AG04449 (cell line): ENCODE measurements at places on chromosomes 3 and 15.

- no peak for DNase-seq
Measured at GRCh38 chr3:140316466-140316865, 361.4 kb upstream of the TRIM42 start.

DNA sequence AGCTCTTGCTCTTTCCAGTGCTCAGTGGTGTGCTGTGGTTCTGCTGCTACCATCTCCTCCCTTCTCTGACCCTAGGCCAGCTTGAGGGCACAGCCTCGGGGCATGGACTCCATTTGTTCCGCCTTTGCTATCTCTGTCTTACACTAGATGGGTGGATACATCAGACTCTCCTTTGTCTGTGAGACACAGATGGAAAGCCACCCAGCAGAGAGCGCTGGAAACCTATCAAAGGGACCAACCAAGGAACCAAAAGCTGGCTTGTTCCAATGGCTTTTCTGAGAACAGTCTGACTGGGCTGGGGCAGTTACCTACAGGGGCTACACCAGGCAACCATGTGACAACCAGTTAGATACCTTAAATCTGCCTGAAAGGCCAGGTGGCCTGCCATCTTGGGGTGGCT, 63.8 kb downstream of the NPTN start:
- no peak for DNase-seq

GRCh38 chr3:146814601-146815315, 209.6 kb upstream of the PLSCR5 start:
- no peak for DNase-seq

DNA sequence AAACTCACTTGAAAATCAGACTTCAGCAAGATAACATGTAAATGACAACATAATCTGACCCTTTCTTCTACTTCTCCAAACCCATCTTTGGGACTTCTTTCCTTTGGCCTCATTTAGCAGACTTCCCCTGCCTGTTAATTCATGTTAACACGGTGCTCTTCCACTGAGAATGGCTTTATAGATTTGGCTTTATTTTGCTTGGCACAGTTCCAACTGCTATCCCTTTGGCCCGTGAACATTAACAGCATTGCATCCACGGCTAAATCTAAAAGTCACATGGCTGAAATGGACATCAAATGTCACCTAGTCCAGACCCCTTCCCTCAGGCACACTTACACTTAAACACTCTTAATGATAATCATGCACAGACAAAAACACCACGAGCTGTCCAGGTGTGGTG, 3.8 kb downstream of the ZMAT3 start:
- DNase-seq = no peak

DNA sequence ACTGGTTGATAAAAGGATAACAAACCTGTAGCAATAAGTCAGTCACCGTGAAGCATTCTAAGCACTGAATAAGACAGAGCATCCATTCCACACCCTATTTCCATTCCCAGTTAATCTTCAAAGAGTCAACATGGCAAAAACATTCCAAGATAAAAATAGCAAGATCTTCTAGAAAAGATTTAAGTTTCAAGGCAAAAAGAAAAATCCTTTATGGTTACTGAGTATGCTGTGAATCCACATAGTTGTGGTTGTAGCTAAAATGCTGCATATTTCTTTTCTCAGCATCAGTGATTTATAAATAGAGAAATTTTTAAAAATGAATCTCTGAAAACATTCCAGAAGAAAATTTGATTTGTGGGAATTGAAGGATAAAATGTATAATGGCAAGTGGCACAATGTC, 21.1 kb downstream of the GAP43 start:
- DNase-seq = no peak

GRCh38 chr3:151113343-151113742, 27.9 kb downstream of the MED12L start:
- DNase-seq = no peak

GRCh38 chr3:98525494-98525893, 2.8 kb upstream of the CLDND1 start:
- no peak for DNase-seq

- peak; percentile 65 for DNase-seq
Measured at GRCh38 chr15:38263996-38264395, 11.4 kb downstream of the SPRED1 start.

DNA sequence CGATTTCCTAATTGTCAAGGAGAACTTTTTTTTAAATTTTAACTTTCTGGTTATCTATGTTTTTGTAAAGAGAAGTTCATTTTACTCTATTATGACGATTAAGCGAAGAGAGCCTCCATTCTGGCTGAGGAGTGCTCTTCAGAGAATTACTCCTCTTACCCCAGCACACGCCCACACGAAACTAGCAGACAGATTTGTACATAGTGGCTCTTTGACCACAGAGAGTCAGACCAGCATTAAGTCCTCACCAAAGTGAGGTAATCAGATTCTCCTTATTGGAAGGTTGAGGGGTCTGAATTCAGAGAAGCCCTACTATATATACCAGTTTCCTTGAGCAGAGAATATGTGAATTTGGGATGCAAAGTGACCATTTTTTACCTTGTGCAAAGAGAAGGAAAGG, 204.8 kb upstream of the TSC22D2 start:
- DNase-seq = no peak

GRCh38 chr3:106001923-106002322, 133.1 kb upstream of the CBLB start:
- DNase-seq = no peak

DNA sequence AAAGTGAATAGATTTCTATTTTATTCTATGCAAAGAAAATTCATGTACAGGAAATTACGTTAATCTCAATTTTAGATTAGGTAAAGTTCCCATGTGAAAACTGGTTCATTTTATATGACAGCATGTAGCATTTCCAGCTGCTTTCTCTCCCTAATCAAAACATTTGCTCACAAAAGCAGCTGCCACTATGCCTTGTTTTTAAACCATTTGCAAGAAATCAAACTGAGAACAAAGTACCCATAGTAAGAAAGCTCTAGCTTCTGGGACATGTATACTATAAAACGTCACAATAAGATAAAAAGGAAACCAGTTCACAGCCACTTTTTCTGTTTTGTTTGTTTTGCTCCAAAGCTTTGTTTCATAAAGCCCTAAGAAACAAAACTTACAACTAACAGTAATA, 5.0 kb upstream of the CRYBG3 start:
- no peak for DNase-seq

- no peak for DNase-seq
Measured at GRCh38 chr3:100947119-100947518, 46.1 kb downstream of the ABI3BP start.

- DNase-seq = no peak
Measured at GRCh38 chr15:62833646-62834045, 208.9 kb upstream of the TPM1 start.

DNA sequence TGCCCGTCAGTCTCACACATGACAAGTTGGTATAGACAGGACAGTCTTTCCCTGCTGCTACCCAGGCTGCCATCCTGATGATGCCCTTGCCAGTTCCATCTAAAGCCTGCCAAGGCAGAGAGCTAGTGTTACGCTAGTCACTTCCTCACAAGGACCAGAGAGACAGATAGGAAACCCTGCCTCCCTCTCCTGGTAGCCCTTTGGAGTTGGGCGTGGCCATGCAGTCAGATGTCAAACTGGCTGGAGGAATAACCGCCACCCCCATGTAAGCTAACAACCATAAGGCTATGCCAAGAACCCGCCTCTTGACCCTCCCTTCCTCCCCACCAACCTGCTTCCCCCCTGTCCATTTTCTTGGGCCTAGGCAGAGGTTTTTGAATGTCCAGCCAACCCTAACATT, 2.8 kb downstream of the TMEM115 start:
- no peak for DNase-seq

DNA sequence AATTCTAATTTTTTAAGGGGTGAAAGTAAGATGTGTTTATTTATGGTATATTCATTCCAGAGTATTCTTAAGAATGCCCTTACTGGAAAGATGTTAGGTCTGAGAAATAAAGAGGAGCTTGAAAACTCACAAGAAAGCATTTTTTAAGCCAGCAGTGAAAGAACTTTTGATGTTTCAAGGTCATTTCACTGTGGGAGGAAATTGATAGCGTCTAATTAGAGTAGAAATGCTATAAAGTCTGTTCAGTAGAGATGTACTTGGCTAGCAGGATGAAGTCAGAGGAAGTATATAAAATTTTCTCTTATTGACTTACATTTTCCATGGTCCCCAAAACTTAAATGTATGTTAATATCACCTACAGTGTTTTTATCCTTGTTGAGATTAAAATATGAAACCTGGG, 354.6 kb downstream of the CNTN6 start:
- DNase-seq = no peak

GRCh38 chr3:43606284-43606683, 15.5 kb downstream of the ANO10 start:
- DNase-seq = no peak

- DNase-seq = no peak
Measured at GRCh38 chr15:81024936-81025335, 24.2 kb downstream of the TLNRD1 start.

DNA sequence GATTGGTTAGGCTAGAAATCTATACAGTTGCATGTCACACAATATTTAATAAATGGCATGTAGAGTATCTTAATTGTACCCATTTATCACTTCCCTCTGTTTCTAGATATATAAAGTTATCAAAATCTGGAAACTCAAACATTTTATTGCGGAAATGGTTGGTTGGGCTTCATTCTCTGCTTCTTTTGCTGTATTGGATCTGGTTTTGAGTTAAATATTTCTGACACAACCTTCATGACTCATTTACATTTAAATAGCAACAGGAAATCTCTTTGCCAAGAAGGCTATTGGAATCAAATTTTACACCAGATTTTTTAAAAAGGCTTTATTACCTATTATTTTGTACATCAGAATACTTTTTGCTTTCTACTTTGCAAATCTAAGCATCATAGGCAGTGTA, 153.8 kb downstream of the EBLN2 start:
- DNase-seq = no peak

GRCh38 chr3:169118666-169119370, 544.7 kb downstream of the MECOM start:
- DNase-seq = no peak

DNA sequence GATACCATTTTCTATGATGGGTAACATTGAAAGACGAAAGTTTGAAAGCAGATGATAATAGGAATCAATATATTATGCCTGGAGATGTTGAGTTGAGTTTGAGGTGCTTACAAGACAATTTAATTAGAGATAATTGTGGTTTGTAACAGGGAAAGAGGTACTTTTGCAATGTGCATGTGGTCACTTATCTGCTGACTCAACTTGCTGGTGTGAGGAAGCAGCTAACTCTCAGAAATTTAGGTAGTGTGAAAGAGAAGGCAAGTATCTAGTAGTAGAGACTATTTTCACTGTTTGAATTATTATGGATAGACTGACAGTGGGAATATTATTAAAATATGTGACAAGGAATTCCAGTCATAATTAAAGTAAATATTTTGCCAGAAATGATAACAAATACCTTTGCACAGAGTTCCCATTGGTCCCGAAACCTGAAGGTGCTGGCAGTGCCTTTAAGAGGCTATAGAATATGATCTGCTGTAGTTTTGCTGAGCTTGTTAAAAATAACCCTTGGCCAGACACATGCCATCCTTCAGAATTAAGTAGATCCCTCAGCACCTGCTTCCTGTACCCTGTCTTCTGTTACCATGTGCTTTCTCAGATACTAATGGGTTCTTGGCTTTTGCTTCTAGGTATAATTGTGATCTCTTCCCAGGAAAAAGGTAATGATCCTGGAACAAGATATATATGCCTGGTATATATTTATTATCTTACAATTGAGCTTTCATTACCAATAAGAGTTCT, 315.9 kb downstream of the BCHE start:
- no peak for DNase-seq

- no peak for DNase-seq
Measured at GRCh38 chr15:30990446-30991254, 778 bp downstream of the MTMR10 start.

GRCh38 chr3:177642804-177643125, 445.5 kb upstream of the TBL1XR1 start:
- no peak for DNase-seq

GRCh38 chr15:83955806-83956265, 279.7 kb upstream of the GOLGA6L4 start:
- DNase-seq = no peak

- no peak for DNase-seq
Measured at GRCh38 chr3:107848351-107848915, 242.4 kb downstream of the CD47 start.

DNA sequence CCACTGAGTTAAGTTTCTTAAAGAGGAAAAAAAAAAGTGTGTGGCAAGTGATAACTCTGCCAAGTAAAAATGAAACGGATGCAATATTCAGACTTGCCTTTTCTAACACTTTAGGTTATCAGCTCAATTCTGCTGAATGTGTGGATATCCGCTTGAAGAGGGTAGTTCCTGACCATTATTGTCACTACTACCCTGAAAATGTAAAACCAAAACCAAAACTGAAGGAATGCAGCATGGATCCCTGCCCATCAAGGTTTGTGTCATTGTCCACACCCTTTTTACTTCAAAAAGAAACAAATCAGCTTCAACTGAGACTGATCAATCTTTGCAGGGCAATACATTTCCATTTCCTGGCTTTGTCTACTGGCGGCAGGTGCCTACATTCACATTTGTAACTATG, 236.1 kb downstream of the ADAMTSL3 start:
- no peak for DNase-seq

DNA sequence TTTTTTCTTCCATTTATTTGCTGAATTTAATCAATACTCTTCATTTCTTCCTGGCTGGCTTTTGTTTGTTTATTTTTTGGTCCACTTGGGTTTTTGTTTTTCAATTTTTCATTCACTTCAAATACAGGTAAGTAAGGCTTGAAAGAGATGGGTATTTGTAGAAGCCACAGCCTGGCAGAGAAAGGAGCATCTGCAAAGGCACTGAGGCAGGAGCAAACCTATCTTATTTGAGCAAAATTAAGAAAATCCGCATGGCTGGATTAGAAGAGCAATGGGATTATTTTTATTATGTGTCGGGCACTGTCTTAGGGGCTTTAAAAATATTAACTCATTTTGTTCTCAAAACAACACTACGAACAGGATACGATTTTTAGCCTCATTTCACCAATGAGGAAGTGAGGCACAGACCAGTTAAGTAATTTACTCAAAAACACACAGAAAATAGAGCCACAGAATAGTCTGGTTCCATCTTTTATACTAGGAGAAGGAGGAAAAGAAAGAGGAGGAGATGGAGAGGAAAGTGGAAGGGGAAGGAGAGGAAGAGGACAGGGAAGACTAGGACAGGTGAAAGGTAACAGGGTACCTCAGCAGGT, 35.1 kb upstream of the CCDC80 start:
- DNase-seq = no peak

- DNase-seq = no peak
Measured at GRCh38 chr3:4511491-4512262, 18.5 kb downstream of the ITPR1 start.

GRCh38 chr3:31226346-31226745, 306.4 kb upstream of the STT3B start:
- no peak for DNase-seq

GRCh38 chr3:184596886-184597575, 35.4 kb downstream of the EPHB3 start:
- no peak for DNase-seq

DNA sequence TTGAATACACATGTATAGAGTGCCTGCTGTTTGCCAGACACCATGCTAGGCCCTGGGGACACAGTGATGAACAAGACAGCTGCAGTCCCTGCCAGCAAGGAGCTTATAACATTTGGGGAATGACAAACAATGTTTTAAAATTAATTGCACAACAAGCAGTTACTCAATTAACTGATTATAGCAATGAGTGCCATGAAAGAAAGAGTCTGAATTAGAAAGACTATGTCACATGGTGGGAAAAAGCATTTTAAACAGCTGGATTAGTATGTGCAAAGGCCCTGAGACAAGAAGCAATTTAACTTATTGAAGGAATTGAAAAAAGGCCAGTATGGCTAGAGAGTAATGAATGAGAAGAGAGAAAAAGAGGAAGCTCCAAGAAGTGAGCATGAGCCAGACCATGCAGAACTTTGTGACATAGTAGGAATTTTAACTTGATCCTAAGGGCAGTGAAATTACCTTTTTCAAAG, 64.5 kb upstream of the PLXNA1 start:
- DNase-seq = no peak
